Activated CD8-positive, alpha-beta T cell treated with anti-CD3 and anti-CD28 coated beads, Interleukin-2, amount 10 ng/mL, durations not matched to agents 7 days and 5 days (primary cell): ENCODE measurements at places on chromosomes 12 and 14.

GRCh38 chr12:67333649-67334048, 64.5 kb downstream of the CAND1 start:
- no peak for DNase-seq

DNA sequence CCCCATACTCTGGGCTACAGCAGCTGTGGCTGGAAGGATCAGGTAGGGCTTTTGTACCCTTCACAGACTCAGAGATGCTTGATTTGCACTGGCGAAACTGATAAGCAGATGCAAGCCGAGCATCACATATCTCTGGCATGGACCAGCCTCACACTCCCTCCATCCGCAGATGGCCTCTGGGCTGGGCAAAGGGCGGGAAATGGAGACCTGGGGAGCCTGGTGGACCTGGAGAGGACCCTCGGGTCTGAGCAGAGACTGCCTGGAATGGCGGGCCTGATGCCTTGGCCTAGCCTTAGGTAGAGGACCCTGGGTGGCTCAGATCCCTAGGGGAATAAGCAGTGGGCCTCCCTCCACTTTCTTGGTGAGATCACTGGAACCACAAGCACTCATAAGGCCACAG, 53.2 kb downstream of the GALNT16 start:
- no peak for DNase-seq

GRCh38 chr12:89935850-89936249, 227.2 kb upstream of the ATP2B1 start:
- no peak for DNase-seq

GRCh38 chr12:82097877-82098276, 260.3 kb downstream of the CCDC59 start:
- DNase-seq = no peak

DNA sequence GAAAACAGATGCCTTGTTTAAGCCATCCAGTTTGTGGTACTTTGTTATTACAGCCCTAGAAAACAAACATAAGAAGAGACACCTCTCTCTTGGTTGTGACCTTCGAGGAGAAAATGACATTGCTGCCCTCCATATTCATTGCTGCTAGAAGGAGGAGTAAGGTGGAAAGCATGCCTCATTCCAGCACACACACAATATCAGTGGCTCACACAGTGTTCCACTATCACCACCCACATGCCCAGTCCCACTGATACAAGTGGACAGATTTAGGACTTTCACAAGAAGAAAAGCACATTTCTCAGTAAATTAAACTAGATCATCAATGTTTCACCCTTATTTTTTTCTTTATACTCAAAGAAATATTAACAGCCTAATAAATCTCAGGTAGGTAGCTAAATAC, 143.6 kb downstream of the PHLDA1 start:
- no peak for DNase-seq

DNA sequence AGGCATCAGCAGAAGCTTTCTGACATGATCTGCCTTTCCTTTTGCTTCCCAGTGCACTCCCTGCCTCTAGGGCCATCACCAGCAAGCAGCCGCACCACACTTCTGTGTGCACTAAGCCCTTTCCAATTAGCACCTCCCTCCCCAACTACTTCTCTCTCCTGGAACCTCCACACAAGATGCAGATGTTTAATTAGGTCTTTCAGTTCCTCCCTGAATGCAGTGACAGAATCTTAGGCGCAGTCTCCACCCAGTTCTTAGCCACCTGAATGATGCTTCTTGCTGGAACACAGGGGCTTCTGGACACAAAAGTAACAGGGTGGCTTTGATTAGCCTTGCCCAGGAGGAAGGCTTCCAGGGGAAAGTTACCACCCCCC, 32.9 kb downstream of the NIN start:
- no peak for DNase-seq

GRCh38 chr14:68239988-68240771, 420.6 kb downstream of the RAD51B start:
- no peak for DNase-seq

DNA sequence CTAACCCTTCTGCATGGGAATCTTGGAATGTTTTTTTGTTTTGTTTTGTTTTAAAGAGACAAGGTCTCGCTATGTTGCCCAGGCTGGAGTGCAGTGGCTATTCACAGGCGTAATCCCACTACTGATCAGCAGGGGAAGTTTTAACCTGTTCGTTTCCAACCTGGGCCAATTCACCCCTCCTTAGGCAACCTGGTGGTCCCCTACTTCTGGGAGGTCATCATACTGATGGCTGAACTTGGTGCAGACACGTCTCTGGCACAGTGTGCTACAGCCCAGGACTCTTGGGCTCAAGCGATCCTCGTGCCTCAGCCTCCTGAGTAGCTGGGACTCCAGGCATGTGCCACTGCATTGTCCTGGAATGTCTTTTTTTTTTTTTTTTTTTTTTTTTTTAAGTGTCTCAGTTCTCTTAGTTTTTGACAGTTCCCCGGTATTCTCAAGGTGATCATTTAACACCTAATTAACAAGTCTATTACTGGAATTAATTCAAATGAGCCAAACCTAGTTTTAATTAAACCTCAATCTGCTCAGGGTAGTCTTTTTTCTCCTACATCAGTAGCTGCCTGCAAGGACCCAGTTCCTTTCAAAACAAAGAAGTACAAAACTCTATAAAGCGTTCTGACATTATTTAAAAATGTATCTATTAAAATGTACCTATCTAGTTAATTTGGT, 49.0 kb upstream of the ISM2 start:
- no peak for DNase-seq

- DNase-seq = no peak
Measured at GRCh38 chr12:65681226-65681625, 143.1 kb upstream of the HMGA2 start.

DNA sequence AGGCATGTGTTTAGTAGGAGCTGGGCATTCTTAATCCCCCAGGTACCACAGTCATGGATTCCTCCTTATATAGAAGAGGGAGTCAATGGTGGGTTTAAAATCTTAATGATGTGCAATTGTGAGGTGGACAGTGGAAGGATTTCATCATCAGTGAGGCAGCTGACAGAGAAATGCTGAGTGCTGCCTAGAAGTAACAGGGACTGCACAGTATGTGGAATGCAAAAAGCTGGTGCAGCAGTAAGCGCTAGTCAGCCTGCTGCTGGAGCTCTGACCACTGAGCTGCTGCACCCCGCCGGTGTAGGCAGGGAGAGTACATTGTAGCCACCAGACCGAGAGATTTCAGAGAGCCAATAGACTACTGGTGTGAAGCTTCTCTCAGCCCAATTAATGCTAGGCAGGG, 80.5 kb upstream of the DACT1 start:
- DNase-seq = no peak

GRCh38 chr14:51460011-51460410, 191.7 kb upstream of the FRMD6 start:
- no peak for DNase-seq

DNA sequence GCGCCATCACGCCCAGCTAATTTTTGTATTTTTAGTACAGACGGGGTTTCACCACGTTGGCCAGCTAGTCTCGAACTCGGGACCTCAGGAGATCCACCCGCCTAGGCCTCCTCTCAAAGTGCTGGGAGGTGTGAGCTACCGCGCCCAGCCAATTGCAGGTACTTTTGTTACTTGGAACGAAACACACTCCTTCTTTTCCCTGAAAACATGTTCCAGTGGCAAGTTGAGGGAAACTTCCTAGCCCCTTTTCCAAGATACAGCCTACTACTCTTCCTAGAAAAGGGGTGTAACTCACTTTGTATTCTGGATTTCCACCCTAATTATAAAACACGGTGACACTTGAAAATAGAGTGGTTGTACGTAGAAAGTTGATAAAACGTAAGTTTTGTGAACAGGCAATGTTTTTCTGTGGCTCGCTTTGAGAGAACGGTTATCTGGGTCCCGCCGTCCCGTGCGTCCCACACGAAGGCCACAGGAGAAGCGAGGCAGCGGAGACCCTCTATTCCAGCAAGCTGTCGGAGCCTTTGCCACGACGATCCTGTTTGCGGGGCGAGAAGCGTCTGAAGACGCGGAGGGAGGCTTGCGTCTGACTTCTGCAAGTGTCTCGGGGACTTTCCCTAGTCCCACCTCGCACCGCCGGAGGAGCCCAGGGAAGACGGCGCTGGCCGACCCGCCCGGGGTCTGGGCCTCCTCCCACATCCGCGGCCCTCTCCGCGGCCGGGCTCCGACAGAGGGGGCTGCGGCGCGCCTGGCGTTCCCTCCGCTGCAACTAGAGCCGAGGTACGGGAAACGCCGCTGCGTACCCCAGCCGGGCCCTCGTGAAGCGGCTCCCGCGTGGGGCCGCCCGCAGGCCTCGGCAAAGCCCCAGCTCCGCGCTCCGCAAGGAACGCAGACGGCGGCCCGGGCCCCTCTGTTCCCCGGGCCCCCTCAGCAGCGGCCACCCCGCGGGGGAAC, 745 bp downstream of the CDCA4 start:
- peak; percentile 60 for DNase-seq
